ENCODE measurements at places on chromosomes 3 and 15.

- DNase-seq: no peak
Observed at GRCh38 chr3:47628426-47628825, 49.8 kb upstream of the CSPG5 start.

GRCh38 chr3:171871392-171872274 is 28.5 kb downstream of the TMEM212 start:
- no peak for DNase-seq

- no peak for DNase-seq
Observed at GRCh38 chr15:100716456-100717085, 114.2 kb downstream of the ASB7 start.

DNA sequence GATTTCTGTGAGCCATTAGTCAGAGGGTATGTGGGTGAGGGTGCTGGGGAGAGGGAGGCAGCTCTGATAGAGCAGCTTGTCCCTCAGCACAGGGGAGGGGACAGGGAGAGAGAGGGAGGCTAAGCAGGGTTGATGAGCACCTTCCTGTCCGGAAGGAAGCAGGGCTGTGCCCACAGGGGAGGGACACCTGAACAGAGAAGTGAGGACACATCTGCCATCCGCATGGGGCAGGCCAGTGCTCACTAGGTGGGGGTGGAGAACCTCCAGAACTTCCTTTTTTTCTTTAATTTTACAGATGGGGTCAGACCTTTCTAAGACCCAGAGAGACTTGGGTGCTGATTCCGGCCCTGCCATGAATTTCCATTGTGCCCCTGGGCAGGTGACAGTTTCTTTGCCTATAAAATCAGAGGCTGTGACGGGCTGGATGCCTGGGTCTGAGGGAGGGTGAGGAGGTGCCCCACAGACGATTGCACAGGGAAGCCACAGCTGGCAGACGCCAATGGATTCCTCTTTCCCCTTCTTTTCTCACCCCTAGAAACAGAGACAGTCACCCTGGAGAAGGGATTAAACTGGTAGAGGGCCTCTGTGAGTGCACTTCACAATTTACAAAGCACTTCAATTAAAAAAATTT is 4.1 kb upstream of the TGM5 start:
- no peak for DNase-seq

GRCh38 chr3:14224895-14225294 is 46.3 kb downstream of the LSM3 start:
- DNase-seq: no peak

DNA sequence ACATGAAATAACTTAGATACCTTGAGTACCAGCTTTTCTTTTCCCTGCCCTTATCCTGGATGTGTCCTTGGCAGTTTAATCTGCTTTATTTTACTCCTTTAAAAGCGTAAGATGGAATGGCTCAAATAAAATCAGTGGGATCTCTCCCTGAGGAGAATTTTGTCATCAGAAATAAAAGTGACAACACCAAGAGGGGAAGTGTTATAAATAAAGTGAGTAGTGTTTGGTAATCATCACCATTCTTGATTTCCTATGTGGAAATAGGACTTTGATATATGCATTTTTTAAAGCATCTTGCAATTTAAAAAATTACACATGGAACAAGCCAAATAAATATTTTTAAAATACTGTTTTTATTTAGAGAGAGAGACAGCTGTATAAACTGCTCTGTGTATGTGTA is 76.5 kb downstream of the MBNL1 start:
- DNase-seq: no peak

DNA sequence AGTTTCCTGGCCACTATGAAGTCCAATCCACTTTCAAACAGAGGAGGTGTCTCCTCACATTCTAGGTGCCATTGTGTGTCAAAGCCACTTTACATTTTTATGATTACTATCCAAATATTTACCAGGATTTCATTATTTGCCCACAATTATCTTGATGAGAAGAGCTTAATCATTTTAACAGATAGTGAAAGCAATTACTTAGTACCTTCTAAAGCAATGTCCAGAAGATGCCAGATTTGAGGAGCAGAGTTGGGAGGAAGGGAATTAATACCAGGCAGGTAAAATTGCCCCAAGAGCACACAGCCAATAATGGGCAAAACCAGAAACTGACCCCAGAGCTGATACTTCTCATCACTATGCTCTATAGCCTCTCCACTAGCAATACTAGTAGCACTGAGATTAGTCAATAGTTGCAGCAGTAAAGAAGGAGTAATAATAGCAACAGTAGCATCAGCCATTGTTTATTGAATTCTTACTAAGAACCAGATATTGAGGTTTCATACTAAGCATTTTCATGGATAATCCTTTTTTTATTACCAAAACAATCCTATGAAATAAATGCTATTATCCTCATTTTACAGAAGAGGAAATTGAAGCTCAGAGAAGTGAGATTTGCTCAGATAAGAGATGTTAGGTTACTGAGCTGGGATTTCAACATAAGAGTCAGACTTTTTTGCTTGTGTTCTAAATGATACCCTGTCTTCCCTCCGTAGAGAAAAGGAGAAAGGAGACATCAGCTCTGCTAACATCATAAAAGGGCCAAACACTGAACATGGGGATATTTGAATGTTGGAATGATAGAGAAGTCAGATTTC is 509.3 kb upstream of the CFAP20DC start:
- DNase-seq: no peak

DNA sequence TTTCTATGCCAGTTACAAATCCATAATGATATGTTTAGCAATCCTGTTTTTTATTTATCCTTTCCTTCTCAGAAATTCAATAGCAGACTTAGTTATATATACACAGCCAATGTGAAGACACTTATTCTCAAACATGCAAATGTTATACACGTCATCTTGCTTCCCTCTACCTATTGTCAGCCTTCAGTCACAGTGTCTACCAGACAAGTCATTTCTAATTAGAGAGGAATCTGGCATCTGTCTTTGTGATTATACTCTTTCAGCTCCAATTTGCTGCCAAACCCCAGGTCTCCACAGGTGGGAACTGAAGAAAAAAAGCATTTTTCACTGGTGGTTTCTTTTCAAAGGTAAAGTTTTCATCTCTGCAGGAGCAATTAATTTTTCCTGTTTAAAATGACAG is 793.1 kb downstream of the AGBL1 start:
- no peak for DNase-seq

- no peak for DNase-seq
Observed at GRCh38 chr3:159770998-159771397, 217.6 kb upstream of the IL12A start.

DNA sequence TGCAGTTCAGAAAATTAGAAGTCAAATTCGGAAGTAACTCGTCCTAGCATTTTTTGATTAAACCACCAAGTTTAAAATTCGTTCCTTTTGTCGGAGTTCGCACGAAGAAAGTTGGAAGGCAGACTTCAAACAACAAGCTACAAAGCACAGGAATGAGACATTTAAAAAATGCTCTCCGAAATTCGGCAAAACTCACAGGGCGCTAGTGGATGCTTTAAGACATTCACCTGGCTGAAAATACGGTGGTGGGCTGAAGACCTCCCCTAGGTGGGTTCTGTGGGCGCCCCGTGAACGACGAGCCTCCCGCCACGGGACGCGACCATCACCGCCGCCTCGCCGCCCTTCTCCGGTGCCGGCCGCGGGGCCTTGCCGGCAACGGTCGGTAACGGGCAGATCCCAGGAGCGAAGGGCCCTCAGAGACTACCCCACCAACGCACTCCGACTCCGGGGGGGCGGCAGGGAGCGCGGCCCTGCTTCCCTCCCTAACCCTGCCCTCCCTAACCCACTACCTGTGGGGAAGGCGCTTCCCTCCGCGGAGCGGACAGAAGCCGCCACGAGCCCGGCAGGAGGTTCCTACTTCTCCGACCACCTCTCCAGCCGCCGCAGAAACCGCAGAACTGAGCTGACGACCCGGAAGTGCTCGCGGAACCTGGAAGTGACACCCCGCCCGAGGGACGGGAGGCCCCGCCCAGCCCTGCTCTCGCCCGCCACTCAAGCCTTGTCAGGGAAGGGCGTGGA is at the start of gene GTF2A2:
Gene GTF2A2 (minus strand): TSS at position 619 of the 738 bp plus-strand sequence. CDS start 5,238 bp downstream, outside the sequence.
- DNase-seq: peak; percentile 97

DNA sequence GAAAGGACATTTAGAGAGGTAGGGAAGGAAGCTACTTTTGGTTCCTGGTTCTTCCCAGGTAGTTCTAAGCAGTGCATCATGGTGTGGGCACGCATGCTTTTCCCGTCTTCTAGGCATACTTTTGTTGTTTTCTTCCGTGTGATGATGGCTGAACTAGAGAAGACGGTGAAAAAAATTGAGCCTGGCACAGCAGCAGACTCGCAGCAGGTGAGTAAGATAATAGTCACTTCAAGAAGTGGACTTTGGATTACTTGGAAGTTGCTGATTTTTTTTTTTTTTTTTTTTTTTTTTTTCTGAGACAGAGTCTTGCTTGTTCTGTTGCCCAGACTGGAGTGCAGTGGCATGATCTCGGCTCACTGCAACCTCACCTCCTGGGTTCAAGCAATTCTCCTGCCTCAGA is 17.9 kb downstream of the FANCD2OS start:
- no peak for DNase-seq

- no peak for DNase-seq
Observed at GRCh38 chr3:42102571-42102970, 11.4 kb downstream of the TRAK1 start.

DNA sequence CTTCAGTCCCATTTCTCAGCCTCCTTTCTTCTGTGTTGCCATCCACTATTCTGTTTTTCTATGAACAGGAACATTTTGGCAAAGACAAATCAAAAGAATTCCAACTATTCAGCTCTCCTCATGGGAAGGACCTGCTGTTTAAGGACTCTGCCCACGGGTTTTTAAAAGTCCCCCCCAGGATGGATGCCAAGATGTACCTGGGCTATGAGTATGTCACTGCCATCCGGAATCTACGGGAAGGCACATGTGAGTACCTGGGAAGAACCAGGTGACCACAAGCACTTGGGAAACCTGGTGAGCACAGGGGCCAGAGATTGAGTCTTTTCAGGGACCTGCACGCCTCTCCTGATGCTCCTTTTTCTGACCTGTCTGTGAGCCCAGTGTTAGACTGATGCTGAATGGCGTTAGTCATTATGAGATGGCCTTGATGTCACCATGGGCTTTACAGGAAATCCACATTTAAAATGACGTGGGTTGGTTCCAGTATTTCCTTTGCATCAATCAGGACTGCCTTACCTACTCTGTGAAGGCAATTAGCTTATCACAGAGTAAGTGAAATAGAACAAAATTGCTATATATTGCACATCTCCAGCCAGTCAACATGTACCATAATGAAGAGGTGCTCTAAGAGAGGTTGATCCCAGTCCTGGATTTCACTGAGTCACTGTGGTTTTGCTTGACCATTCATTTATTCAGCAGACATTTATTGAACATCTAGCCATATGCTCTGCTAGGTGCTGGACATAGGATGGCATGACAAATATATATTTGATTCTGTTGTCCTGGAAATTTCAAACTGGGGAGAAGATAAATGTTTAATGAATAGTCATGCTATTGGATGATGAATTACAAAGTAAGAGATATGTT is 11.7 kb downstream of the TF start:
- no peak for DNase-seq

DNA sequence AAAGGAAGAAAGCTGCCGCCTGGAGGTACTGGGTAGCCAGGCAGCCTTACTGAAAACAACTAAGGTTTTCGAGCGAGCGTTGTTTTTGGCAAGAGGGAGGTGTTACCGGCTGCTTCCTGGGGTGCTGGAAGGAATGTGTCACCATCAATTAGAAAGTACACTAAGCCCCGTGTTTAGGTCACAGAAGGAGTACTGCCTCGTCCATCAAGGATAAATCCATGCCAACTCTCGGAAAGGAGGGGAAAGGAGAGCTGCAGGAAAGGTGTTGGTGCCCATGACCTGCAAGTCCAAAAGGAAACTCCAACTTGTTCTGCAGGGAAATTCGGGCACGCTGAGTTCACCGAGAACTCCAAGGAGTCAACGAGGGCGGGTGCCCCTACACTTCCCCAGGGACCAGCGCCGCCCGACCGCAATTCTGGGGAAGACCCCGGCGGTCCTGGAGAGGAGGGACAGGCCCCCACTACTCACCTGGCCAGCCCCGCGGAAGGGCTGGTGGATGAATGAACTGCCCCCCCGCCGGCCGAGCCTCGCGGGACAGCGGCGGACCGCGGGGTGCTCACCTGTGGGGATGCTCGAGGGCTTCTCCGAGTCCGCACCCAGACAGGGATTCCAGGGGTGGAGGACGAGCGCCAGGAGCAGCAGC is 542 bp downstream of the PLOD2 start:
- peak; percentile 51 for DNase-seq

DNA sequence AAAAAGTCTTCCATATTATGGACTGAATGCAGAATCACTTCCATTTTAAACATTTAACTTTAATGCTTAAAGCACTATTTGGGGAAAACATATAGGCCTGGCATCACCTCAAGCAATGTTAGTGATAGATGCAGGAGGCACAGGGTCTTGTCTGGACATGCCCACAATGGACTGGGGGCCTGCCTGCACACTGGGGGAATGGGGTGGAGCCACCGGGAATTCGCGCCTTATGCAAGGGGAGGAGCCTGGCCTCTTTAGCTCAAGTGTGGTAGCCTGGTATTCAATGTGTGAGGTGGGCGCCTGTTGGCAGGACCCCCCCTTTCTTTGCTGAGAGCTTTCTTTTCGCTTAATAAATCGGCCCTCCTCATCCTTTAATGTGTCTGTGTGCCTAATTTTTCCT is 29.9 kb downstream of the ACKR4 start:
- no peak for DNase-seq

DNA sequence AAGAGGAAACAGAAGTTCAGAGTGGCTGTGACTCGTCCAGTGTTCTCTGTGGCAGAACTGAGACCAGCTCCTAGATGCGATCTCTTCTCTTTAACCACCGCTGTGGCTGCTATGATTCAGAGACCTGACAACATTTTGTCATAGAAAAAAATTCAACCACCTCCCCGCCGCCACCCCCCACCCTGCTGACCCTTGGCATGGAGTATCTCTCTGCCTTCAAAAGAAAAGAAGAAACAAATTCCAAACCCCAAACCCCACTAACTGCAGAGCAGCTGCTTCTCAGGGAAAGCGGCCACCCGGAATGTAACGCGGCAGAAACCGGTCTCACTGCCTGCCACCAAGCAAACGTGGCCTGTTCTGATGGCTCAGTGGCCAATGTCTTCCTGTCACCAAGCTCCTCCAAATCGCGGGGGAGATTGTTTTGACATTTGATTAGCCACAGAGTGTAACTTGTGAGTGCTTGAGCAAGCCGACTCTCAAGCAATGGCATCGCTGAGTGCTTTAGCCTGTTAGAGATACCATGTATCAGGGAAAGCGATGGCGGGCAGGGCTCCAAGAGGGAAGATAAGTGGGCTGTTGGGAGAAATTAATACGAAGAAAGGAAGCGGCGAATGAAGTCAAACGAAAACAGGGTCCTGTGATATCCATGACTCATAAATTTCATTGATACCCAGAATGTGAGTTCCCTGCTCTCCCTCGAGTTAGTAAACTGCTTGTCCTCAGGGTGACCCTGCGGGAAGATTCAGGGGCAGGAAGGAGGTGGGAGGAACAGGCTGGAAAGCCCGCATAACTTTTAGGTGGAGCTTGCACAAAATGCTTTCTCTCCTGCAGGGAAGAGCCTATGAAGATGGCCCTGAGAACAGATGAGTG is 44.8 kb upstream of the TLE3 start:
- no peak for DNase-seq

All from head of caudate nucleus (tissue), 42 donors.